Activated CD4-positive, alpha-beta T cell treated with anti-CD3 and anti-CD28 coated beads, Interleukin-2, amount 50 U/mL, for 4 hours (primary cell): ENCODE measurements at places on chromosomes 2 and 18.

DNA sequence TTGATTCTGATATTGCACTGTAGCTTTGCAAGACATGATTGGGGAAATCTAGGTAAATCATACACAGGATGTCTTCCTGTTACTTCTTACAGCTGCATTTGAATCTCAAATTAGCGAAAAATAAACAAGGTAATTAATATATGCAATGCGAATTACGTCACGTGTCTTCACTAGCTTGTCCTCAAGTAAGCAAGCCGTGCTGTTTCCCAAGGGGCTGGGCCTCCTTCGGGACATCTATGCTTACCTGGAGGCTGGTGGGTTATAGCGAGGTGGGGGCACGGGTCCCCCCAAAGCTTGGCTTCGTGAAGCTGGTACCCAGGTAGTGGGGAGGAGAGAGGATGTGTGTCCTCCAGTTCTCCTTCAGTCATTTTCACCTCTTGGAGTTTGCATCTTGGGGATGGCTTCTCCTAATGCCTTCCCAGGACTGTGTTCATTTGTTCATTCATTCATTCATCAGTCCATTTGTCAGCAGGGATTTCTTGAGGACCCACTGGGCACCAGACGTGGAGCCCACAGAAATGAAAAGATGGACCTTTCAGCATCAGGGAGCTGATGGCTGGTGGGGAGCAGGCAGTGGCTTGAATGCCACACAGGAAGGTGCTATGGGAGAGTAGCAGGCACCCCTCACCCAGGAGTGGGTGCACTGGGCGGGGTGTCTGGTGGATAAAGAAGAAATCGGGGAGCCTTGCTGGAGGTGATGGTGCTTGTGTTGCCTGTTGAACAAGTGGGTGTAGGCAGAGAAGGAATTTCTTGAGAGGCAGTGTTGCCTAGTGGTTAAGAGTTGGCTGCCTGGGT lies 155.1 kb downstream of the GLI2 start:
- no peak for DNase-seq

- DNase-seq: no peak
Measured at GRCh38 chr2:27960237-27960912, 69.8 kb downstream of the BABAM2 start.

- DNase-seq: no peak
Measured at GRCh38 chr18:46211816-46212215, 107.6 kb downstream of the HAUS1 start.

GRCh38 chr2:113013336-113013661 lies 8.0 kb downstream of the IL36A start:
- DNase-seq: no peak

DNA sequence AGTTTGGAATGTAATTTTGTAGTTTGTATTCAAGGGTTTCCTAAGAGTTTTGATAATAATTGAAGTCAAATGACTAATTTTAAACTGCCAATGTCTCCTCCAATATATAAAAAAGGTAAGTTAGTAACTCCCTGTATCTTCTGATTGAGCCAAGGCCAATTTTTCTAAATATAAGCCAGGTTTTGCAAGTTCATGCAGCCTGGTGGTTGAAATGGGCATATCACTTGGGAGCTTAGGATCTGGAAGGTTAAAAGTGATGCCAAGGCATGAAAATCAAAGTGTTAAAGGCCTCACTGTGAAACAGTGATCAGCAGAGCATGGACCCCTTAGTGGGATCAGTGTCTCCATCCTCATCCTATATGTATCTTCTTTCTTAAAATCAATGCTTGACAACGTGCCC lies 60.5 kb downstream of the MERTK start:
- DNase-seq: no peak

DNA sequence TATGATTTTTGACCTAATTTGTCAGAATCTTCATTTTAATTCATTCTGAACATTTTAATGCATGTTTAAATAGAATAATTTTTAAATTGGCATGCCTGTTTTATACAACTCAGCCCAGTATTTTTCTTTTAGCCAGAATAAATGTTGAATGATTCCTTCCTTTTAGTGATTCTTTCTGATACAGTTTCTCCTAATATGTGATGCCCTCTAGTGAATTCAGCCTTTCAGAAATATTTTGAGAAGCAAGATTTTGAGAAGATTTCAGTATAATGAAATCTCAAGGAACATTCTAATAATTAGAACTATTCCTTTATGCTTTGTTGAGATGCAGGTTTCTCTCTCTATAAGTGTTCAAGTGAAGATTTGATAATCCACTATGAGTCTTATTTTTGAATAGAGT lies 28.5 kb downstream of the LCLAT1 start:
- DNase-seq: no peak

DNA sequence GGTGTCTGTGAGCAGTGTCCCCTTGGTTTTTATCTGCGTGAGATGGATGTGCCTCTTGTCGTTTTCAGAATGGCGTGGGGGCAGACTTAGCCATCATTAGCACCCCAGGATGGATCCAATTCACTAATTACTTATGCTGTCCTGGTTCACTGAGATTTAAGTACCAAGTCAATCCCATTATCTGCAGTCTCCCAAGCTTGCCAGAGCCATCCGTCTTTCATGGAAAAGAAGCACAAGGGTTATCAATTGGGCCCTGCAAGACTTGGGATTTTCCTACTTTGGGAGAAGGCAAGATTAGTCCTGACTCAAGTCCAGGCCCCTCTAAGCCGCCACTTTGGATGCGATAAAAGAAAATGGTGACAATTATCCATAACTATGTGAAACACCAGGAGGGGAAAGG lies 404.0 kb downstream of the TMEM182 start:
- no peak for DNase-seq

GRCh38 chr18:34221971-34222306 lies 2.8 kb downstream of the NOL4 start:
- no peak for DNase-seq
